Tibial nerve (tissue), 4 donors: ENCODE measurements at places on chromosomes 3 and 15. TPM values are rescaled to one million over a fixed set of nuclear protein-coding genes. Genes with fewer than 3 reads are reported as not detected.

Gene GHSR
- not detected for total RNA-seq

Gene MFGE8
- 429 TPM for total RNA-seq

Gene CCR4
- total RNA-seq = not detected

Gene ZNF80
- total RNA-seq = not detected

GRCh38 chr15:73787621-73788020 is 34.5 kb upstream of the INSYN1 start:
- DNase-seq = no peak

DNA sequence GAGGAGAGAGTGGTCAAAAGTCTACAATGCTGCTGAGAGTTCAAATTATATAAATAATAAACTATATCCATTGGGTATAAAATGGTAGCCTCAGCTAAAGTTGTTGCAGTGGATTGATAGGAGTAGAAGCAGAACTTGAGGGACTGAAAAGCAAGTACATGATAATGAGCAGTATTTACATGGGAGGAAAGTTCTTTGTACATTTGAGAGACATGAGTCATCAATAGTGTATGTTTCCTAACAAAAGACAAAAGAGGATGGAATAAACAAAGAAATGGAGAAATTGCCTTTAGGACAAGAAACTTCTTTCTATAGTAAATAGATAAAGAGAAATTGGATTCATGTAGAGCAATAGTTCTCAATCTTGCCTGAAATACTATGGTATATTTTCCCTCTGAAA is 110.0 kb upstream of the PLSCR5 start:
- DNase-seq = no peak

DNA sequence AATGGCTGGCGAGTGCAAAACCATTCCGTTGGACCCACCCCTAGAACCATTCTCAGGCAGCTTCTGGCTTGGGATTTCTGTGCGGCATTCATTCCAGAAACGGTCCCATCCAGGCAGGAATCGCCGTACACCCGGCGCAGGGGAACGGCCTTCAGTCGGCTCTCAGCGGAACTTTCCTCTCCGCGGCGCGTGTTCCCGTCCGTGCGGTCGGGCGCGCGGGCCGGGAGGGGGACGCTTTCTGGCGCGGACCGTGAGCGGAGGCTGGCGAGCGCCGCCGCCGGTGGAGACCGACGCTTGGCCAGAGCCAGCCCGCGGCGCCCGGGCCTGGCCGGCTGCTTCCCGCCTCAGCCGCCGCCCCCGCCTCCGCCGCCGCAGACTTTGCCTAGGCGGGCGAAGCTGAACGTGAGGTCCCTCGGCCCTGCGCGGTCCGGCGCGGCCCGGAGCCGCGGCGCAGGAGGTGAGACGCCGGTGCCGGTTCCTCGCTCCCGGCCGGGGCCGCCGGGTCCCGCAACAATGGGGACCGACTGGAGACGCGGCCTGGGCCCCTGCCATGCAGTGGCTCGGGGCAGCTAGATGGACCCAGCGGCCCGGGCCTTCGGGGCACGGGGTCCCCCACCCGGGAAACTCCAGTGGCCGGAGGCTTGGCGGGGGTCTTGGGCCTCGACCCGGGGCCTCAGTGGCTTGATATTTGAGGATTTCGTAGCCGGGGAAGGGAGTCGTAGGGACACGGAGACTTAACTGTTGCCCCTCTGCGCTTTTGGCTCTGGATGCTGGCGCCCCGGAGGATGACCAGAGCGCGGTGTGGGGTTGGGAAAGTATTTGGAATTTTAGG is at the start of gene RAD54L2:
TSS of gene RAD54L2 (plus strand) at position 261 of the 832 bp plus-strand sequence. CDS start 51,702 bp downstream, outside the sequence.
- peak; percentile 57 for DNase-seq

DNA sequence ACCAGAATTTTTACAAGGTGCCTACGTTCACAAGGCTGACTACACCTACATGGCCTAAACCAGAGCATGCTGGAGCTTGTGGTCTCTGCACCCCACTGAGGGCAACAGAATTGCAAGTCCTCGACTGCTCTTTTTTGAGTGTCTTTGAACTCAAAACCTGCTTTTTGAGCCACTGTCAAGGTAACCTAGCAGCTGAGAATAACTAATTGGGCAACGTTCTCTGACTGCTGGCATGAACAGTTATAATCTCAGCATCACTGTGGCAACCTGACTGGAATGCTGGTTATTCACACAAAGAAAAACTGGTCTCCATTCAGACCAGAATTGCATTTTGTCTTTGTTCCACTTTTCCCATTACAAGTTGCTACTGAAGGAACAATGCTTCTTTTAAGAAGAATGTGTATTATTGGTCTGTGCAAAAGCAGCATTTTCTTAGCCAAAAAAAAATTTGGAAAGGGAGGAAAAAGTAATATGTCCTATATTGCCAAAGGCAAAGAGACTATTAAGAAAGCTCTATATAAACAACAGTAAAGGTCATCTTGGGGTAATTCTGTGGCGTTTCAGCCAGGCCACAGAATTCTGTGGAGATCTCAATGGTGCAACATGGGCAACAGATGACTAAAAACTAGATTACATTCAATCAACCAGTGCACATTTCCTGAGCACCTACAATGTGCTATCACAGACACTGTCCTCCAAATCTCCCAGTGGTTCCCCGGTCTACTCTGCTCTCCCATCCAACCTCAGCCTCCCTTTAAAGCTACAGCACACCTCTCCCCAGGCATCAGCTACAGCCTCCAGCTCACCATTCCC is 76.8 kb downstream of the TNIK start:
- no peak for DNase-seq

- no peak for DNase-seq
Observed at GRCh38 chr3:198113206-198114053, 153.4 kb downstream of the LMLN start.

DNA sequence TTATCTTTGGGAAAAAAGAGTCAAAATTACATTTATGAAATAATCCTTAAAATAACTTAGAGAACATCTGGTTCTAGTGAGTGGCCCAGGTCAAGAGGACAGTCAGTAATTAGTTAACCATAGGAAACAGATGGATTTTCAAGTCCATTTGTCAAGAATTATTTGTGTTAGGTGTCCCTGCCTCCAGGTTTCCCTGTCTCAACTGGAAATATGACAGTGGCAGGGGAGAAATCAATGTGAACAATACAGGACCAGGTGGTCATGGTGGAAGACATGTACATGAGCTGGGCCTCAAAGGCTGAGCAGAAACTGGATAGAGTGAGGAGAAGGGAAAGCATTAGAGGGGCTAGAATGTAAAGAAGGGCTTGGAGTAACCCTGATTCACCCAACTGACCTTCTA is 372.6 kb downstream of the VPS13C start:
- DNase-seq = no peak

- DNase-seq = no peak
Observed at GRCh38 chr3:46812237-46812791, 50.9 kb downstream of the MYL3 start.

GRCh38 chr3:65412588-65412987 is 626.1 kb downstream of the MAGI1 start:
- peak; percentile 18 for DNase-seq

DNA sequence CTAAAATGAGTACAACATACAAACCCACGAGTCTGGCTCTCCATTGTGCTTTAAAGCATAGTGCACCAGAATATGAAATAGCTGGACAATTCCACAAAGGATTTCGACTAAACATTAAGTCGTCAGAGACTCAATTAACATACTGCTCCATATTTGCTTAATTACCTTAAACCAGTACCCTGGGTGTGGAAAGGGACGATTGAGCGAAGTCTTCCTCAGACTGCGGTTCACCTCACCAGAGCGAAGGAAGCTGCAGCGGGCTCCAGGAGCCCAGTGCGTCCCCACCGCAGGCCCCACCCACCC is 218 bp upstream of the TRPC1 start:
- DNase-seq = no peak

DNA sequence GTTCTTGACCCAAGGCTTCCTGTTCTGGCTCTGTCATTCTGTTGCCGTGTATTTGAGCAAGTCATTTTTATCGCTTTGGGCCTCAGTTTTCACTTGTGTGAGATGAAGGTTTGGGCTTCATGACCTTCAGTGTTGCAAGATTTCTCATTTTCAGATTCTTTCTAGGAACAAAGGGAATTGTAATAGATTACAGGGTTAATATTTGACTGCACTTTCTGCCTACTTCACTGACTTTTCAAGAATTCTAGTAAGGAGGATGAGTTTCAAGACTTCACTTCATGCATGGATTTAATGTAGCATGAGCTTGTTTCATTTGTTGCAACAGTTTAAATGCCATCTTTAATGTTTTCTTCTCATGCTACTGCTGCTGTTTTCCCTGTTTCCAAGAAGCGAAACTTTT is 226.5 kb downstream of the NLGN1 start:
- DNase-seq = no peak

GRCh38 chr15:71290002-71290401 is 174.7 kb downstream of the THSD4 start:
- DNase-seq = no peak

- no peak for DNase-seq
Observed at GRCh38 chr3:109899925-109900324, 562.6 kb upstream of the DPPA4 start.

GRCh38 chr3:180680097-180680430 is 775 bp upstream of the CCDC39 start:
- no peak for DNase-seq

- DNase-seq = no peak
Observed at GRCh38 chr3:63662500-63662899, 10.0 kb downstream of the SNTN start.

GRCh38 chr15:101479851-101480612 is 9.5 kb downstream of the PCSK6 start:
- no peak for DNase-seq

- no peak for DNase-seq
Observed at GRCh38 chr3:66889750-66890494, 108.2 kb upstream of the KBTBD8 start.

DNA sequence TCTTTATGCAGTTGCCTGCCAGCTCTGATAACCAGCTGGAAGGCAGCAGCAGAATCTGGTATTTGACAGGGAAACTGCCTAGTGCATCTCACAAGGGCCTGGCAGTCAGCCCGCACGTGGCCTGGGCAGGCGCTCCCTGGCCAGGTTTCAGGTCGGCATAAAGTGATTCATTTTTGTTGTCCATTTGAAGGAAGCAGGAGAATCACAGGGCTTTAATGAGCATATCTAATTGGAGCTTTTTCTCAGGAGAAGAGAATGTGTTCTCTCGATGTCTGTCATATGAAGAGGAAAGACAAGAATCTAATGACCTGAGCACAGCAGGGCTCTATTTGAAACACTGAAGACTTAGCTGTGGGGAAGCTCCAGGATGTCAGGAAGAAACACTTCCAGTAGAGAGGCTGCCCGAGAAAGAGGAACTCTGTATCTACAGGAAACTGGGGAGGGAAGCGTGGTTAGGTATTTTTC is 98.8 kb upstream of the MB21D2 start:
- no peak for DNase-seq

DNA sequence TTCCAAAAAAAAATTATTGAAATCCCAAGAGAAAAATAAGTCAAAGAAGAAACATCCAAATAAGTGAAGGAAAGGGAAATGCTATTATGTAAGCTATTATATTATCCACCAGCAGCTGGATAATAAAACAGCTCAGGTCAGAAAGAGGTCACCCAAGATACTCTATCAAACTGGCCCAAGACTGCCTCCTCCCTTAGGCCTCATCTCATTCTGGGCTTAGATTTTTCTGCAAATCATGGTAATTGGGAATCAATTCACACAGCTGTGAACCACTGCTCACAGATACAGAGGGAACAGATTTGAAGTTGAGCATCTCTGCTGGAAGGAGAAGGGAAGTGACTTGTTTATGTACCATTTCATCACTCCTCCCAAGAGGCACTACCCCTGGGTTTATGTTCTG is 294.6 kb upstream of the DPPA4 start:
- no peak for DNase-seq

DNA sequence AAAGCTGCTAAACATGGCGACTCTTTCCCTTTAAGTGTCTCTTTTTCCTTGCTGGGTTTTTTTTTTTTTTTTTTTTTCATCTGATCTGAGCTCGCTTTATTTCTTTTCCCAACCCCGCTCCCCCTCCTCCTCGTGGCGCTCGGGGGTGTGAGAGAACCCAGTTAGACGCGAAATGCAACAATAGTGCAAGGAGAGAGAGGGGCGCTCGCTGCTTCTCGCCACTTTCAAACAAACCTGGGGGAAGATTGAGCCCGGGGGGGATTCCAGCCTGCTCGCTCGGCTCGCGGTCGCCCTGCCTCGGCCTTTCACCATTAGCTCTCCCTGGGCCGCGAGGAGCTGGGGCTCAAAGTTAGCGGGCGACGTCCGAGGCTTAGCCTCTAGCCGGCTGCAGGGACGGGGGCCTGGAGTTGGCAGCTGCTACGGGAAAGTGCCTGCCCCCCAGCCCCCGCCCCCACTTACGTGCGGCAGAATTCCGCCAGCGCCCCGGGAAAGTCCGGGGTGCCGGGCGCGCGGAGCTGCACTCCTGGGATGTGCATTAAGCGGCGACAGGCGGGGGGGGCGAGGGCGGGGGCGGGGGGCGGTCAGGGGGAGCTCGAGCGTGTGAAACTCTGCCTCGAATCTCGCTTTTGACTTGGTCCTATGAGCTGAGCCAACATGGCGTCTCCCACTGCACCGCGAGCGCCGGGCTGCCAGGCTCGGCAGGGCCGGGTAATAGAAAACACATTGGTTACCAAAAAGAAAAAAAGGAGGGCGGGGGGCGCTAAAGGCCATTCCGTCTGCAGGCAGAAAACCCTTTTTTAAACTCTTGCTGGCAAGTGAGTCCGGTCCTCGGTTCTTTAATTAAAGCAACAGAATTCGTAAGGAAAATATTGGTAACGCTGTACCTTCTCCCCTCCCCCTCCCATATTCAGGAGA is 10.4 kb downstream of the NR2F2 start:
- DNase-seq = no peak

DNA sequence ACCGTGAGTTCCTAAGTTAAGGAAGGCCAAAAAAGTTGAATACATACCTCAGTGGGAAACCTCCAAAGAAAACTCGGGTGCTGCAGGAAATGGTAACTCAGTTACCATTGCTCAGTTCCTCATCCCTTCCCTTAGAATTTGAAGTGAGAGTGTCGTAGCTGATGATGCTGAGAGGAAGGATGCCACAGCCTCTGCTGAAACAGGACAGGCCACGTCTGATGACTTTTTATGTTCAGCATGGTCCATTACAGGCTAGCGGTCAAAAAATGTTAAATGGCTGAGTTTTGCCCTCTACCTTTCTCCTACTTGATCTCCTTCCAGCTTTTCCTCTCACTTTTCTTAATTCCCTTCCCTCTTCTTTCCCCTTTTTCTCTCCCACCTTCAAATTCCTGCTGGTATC is 135.5 kb downstream of the GHSR start:
- no peak for DNase-seq

- no peak for DNase-seq
Observed at GRCh38 chr3:47678446-47679338, 100.0 kb upstream of the CSPG5 start.

GRCh38 chr15:85793641-85794597 is 806 bp downstream of the KLHL25 start:
- DNase-seq = no peak

DNA sequence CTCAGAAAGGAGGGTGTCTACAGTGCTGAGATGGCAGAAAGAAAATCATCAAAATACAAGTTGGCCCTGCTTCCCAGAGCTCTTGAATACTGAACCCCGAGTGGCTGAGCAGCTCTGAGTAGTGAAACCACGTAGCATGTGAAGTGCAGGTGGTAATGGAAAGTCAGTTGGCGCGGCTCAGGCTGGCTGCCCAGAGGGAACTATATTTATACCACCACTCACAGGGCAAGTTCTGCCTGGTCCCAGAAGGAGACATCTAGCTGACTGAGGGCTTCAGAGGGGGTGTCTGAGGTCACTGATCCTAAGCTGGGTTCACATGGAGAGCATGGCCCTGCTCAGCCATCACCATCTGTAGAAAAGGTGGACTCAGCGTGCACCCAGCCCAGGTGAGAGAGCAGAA is 129.6 kb upstream of the AGBL1 start:
- DNase-seq = no peak
